ENCODE measurements at places on chromosomes 2 and 18.

- DNase-seq: no peak
These were observed 125.6 kb downstream of the CACNB4 start for GRCh38 chr2:151973013-151973900.

- DNase-seq: no peak
These were observed 27.7 kb upstream of the SPATS2L start for GRCh38 chr2:200278694-200279316.

- peak; percentile 94 for DNase-seq
These were observed at the start of gene ZC3H8 for GRCh38 chr2:112254466-112255240. Gene ZC3H8 (minus strand): TSS chr2:112255042. CDS start chr2:112254981, 61 bp downstream.

- DNase-seq: no peak
These were observed 161.8 kb downstream of the FAM210A start for GRCh38 chr18:13564579-13564978.

DNA sequence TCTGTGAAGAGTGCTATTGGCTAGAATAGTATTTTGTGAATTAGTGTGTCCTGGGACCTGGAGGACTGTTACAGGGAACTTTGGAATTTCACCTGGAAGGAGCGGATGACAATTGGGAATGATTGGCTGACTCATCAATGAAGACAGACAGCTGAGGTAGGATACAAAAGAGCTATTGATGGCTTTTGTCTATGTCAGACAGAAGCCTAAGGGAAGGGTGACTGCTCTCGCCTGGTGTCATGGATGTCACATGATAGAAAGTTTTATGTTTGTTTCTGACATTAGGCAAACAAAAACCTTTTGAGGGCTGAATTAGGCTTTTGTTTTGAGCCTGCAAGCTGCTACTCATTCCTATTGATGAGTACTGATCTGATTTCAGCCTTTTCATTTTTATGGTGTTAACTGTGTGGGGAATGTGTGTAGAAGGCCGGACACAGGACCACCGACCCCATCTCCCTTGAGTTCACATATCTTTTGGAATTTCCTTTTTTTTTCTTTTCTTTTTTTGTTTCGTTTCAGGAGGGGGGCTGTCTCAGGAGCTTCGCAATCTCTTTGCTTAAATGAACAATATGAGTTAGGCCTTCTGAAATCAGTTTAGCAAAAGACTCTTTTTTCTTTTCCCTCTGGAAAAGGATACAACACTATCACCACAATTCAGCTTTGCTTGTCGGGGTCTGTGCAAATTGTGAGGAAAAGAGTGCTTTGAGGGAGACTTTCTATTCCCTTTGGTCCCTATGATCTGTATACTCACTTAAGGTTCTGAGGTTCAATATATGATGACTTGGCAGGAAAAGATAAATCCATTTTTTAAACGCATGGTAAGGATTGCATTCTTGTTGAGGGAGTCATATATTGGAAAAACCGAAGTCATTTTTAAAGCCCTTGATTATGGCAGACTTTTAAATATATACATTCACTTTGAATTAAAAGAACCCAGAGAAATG, 207.9 kb upstream of the FIGN start:
- DNase-seq: no peak

DNA sequence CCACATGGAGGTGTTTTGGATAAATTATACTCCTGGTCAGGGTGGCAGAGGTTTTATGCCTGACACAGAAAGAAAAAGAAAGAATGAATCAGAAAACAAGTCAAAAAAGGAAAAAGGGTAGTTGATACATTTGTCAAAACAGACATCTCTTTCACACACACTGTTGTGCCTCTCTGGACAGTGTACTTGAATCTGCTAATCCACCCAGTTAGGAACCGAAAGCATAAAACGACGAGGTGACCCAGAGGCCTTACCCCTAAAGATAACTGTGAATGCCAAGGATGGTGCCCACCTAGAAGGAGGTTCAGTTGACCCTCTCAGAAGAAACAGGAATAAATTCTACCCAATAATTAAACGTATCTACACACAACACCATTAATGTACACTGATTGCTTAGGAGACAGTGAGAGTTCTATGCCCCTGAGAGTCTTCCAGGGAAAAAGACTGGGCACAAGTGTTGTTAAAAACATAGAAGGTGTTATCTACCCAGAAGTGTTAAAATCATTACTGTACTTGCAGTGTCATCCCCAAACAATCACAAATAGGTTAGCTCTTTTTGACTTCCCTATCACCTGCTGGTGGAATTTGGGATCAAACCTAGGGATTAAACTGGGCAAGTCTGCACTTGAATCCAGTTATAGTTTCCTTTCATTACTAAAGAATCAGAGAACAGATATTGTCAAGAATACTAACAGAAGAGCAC, 123.2 kb upstream of the DNAJC10 start:
- no peak for DNase-seq

- DNase-seq: no peak
These were observed 164.1 kb downstream of the CCDC85A start for GRCh38 chr2:56347881-56348280.

DNA sequence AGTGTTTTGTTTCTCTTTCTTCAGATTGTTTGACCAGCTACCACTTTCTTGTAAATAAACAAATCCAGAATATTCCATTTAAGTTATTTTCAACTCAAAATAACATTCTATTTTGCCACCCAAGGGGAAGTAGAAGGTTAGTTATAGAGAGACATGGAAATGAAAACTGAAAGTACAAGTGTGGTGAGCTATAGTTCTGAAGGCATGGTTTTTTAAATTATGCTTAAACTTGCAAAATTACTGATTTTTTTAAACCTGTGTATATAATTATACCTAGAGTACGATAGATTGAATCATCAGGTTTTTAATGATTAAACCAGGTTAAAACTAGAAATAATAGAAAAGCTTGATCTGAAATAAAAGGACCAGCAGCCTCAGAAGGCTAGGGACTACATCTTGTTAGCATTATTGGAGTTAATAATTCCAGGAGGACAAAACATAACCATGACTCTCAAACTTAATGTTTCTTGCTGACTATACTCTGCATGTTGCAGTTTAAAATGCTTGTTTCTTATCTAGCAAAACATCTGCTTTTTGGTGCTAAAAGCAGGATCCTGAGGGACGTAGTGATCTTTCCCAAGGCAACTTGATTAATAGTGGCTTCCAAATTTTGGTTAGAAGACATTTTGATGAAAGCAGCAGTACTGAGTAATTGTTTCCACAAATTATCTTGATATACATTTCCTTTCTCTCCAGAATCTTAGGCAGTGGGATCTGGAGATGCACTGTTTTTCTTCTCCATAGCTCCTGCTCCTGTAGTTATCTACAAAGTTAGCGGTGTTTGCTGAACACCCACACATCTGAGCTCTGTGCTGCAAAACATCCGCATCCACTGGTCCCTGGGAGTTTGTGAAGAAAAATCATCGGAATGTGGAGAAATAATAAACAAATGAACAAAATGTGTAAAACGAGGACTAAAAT, 327.2 kb upstream of the PKDCC start:
- DNase-seq: no peak

GRCh38 chr2:15389895-15390294, 171.2 kb downstream of the NBAS start:
- DNase-seq: no peak

DNA sequence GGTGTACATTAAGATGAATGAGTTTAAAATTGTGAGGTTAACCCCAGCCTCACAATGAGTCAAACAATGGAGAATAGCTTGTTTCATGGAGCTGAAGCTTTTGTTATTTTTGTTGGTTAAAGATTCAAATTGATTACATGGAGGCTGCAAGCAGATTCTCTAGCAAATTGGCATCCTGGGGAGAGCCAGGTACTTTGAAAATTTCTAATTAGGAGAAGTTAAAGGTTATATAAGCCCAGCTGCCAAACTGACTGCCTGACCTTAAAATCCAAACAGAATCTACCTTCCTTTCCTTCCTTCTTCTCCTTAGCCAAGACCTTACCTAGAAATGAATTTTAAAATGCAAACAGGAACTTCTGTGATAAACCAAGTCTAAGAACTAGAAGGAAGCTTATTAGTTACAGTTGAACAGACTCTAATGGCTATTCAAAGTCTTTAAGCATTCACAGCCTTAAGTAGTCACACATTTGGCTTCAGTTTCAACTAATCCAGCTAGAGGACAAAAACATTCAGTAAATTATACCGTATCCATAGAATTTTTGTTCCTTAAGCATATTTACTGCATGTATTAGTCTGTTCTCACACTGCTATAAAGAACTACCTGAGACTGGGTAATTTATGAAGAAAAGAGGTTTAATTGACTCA, 31.5 kb upstream of the PGAP1 start:
- DNase-seq: no peak

GRCh38 chr18:67876871-67877270, 360.4 kb upstream of the DSEL start:
- DNase-seq: no peak

GRCh38 chr18:36311026-36311570, 13.6 kb downstream of the FHOD3 start:
- DNase-seq: no peak

- DNase-seq: no peak
These were observed 57.9 kb upstream of the SPHKAP start for GRCh38 chr2:228239207-228239906.
